ENCODE measurements at places on chromosomes 7 and 10. TPM values are rescaled to one million over a fixed set of nuclear protein-coding genes. Genes with fewer than 3 reads are reported as not detected.

GRCh38 chr7:155959894-155960293, 147.6 kb upstream of the SHH start:
- H3K27ac ChIP-seq: no peak overlapping the region
- peaks cover 6% of the 10 kb centered on the region for H3K27me3 ChIP-seq
- no peaks in the 10 kb centered on the region for H3K36me3 ChIP-seq
- peaks cover 18% of the 10 kb centered on the region for H3K4me1 ChIP-seq

SEMA3C gene
- not detected for total RNA-seq

GRCh38 chr7:24882989-24883621, 96.9 kb downstream of the OSBPL3 start:
- no peaks in the 10 kb centered on the region for H3K27me3 ChIP-seq
- peaks cover 79% of the 10 kb centered on the region for H3K4me1 ChIP-seq
- H3K27ac ChIP-seq: peak overlapping the region; percentile 53
- no peak overlapping the region for H3K4me3 ChIP-seq

GRCh38 chr7:143505838-143506237, 28.2 kb downstream of the TAS2R41 start:
- H3K4me1 ChIP-seq: peaks cover 4% of the 10 kb centered on the region
- no peak overlapping the region for H3K27ac ChIP-seq
- no peaks in the 10 kb centered on the region for H3K27me3 ChIP-seq
- H3K4me3 ChIP-seq: no peak overlapping the region
- no peak for DNase-seq

DNA sequence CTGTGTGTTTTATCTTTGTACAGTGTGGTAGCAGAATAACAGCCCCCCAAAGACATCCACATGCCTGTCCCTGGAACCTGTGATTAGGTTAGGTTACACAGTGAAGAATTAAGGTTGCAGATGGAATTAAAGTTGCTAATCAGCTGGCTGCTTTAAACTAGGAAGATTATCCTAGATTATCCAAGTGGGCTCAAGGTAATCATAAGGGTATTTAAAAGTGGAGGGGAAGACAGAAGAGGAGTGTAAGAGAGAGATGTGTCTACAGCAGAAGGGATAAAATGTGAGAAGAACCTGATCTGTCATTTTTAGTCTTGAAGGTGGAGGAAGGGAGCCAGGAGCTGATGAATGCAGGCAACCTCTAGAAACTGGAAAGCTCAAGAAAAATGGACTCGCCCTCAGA, 117.6 kb downstream of the ARHGAP22 start:
- no peaks in the 10 kb centered on the region for H3K4me1 ChIP-seq
- peaks cover 44% of the 10 kb centered on the region for H3K27me3 ChIP-seq
- no peak overlapping the region for H3K27ac ChIP-seq
- DNase-seq: no peak
- H3K4me3 ChIP-seq: no peak overlapping the region

- H3K36me3 ChIP-seq: no peaks in the 10 kb centered on the region
- no peaks in the 10 kb centered on the region for H3K27me3 ChIP-seq
- DNase-seq: no peak
- no peak overlapping the region for H3K4me3 ChIP-seq
- no peak overlapping the region for H3K27ac ChIP-seq
Observed at GRCh38 chr7:68800316-68800715, 798.0 kb upstream of the AUTS2 start.

- H3K4me1 ChIP-seq: peaks cover 14% of the 10 kb centered on the region
- no peak overlapping the region for H3K4me3 ChIP-seq
- H3K27me3 ChIP-seq: no peaks in the 10 kb centered on the region
- H3K27ac ChIP-seq: no peak overlapping the region
- DNase-seq: peak; percentile 46
Observed at GRCh38 chr10:103244666-103245271, 918 bp upstream of the RPEL1 start.

SPDYE9 gene
- total RNA-seq: not detected

DNA sequence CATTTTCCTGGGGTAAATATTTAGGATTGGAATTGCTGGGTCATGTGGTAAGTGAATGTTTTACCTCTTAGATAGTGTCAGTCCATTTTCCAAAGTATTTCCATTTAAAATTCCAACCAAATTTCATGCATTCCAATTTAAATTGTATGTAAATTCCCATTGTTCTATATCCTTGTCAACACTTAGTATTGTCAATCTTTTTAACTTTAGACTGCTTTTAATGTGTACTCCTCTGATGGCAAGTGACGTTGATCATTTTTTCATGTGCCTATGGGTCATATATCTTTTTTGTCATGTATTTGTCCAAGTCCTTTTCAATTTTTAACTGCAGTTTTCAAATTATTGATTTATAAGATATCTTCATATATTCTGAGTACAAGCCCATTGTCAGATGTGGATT, 80.8 kb upstream of the FAM20C start:
- no peak overlapping the region for H3K4me3 ChIP-seq
- peaks cover 17% of the 10 kb centered on the region for H3K4me1 ChIP-seq
- peaks cover 15% of the 10 kb centered on the region for H3K27me3 ChIP-seq
- no peak for DNase-seq

DNA sequence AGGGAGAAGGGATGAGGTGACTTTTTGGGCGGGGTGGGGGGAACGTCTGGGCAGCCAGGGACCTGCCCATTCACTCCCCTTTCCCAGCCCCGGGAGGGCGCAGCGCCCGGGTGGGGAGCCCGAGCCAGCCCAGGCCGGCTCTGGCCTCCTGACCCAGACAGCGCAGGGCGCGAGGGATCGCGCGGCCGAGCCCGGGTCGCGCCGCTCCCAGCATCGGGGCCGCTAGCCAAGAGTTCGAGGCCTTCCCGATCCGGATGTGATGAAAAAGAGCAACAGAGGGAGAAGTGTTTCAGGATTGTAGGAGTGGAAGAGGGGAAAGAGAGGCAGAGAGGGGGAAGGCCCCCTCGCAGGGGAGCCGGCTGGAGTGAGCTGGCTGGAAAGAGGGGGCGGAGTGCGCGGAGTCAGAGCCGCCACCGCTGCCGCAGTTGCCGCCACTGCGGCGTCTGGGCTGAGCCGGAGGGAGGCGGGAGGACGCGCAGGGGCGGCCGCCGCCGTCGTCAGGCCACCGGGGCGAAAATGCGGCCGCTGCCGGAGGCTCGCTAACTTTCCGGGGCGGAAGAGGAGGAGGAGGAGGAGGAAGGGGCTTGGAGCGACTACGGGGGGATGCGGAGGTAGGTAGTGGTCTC, at the start of gene MDFIC:
Gene MDFIC (plus strand): TSS at position 69 of the 626 bp plus-strand sequence. CDS start 940 bp downstream, outside the sequence.
- peak; percentile 55 for DNase-seq
- H3K36me3 ChIP-seq: peaks cover 41% of the 10 kb centered on the region
- H3K4me1 ChIP-seq: peaks cover 57% of the 10 kb centered on the region
- H3K27me3 ChIP-seq: no peaks in the 10 kb centered on the region
- H3K27ac ChIP-seq: peak within 1 kb of the TSS; percentile 98

CYP2C9 gene
- total RNA-seq: not detected

DNA sequence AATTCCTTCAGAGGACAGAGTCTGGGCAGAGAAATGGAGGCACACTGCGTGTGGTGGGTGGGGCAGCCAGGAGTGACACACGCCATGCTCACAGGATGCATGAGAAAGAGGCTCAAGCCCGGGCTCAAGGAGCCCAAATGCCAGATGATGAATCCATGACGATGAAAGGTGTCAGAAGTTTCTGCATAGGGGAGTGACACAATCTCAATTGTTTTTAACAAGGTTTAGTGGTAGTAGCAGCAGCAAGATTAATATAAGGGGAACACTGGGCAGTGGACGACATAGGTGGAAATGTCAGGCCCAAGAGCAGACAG, 126.1 kb downstream of the TNS3 start:
- H3K36me3 ChIP-seq: no peaks in the 10 kb centered on the region
- H3K4me3 ChIP-seq: no peak overlapping the region
- H3K27me3 ChIP-seq: no peaks in the 10 kb centered on the region
- no peak for DNase-seq
- H3K4me1 ChIP-seq: peaks cover 3% of the 10 kb centered on the region
- no peak overlapping the region for H3K27ac ChIP-seq

SMURF1 gene
- 13.5 TPM for total RNA-seq

DNA sequence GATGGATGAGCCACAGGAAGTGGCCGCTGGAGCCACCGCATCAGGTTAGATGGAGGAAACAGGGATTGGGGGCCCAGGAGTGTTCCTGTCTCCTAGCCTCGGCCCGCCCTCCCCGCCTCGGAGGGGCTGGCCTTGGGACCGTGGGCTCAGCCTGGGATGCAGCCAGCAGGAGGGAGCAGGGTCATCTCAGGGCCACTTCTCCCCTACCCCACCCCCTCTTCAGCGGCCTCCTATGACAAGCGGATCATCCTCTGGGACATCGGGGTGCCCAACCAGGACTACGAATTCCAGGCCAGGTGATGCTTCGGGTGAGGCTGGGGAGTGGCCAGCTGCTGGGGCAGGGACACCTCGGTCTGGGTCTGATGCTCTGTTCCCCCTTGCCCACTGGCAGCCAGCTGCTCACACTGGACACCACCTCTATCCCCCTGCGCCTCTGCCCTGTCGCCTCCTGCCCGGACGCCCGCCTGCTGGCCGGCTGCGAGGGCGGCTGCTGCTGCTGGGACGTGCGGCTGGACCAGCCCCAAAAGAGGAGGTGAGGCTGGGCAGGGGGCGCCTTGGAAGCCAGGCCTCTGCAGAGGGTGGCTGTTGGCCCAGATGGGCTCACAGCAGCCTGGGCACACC, 4.7 kb downstream of the LRWD1 start:
- H3K4me3 ChIP-seq: no peak overlapping the region
- DNase-seq: no peak
- H3K4me1 ChIP-seq: peaks cover 12% of the 10 kb centered on the region
- no peaks in the 10 kb centered on the region for H3K27me3 ChIP-seq

GRCh38 chr7:141974831-141975230, 1.3 kb upstream of the TAS2R38 start:
- no peaks in the 10 kb centered on the region for H3K36me3 ChIP-seq
- no peak for DNase-seq
- H3K4me1 ChIP-seq: peaks cover 7% of the 10 kb centered on the region
- H3K4me3 ChIP-seq: no peak overlapping the region
- no peaks in the 10 kb centered on the region for H3K27me3 ChIP-seq
- no peak overlapping the region for H3K27ac ChIP-seq

SFTPA1 gene
- not detected for total RNA-seq

- H3K27me3 ChIP-seq: no peaks in the 10 kb centered on the region
- no peak overlapping the region for H3K4me3 ChIP-seq
- no peak overlapping the region for H3K27ac ChIP-seq
- no peak for DNase-seq
- H3K4me1 ChIP-seq: peaks cover 9% of the 10 kb centered on the region
Observed at GRCh38 chr10:12377658-12378290, 28.4 kb downstream of the CAMK1D start.

HHEX gene
- total RNA-seq: 0.46 TPM

DNA sequence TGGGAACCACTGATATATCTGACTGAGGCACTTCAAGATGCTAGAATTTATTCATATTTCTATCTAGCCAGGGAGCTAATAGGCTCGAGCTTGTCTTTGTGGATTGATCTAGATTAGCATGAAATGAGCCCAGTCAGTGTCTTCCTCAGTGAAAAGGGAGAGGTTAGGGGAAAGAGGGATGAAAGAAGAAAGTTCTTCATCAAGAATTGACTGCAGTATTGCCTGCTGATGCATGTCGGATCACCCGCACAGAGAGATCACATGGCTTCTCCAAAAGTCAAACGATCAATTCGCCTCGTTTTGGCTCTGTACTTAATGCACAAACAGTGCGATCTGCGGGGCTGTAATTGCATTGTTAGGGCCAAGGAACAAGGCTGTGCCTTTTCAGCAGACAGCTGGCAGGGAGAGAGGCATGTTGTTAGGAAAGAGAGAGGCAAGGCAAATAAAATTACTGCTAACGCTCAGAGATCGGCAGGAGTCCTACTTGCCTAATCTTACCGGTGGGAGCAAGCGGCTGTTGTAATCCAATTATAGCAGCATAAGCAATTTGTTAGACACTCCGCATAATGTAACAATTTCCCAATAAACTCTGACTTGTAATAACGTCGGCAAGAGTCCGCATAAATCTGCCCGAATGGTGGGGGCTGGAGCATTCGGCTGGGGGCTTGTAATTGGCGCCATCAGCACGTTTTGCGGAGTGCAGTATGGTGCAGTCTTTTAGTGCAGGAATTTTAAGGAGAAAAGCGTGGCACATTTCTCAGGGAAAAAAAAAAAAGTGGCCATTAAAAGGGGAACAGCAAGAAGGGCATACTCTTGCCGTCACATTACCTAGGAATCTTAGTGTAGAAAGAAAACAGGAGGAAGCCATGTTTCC, 102.1 kb downstream of the POLL start:
- no peak for DNase-seq
- no peak overlapping the region for H3K4me3 ChIP-seq
- peaks cover 8% of the 10 kb centered on the region for H3K27me3 ChIP-seq
- H3K27ac ChIP-seq: no peak overlapping the region

PKD1L1 gene
- 0.11 TPM for total RNA-seq

DNA sequence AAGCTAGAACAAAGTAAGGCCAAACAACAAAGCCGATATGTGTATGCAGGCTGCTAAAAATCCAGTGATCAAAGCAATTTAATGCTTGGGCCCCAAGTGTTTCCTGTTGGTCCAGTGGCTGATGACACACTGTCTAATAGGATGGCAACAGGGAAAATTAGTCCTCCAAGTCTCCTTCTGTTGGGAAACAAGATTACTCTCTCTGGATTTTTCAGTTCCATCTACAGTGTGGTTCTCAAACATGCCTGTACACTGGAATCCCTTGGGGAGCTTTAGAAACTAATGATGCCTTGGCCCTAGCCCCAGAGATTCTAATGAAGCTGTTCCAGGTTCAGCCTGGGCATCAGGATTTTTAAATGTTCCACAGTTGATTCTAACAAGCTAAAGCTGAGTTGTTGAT, 198.7 kb downstream of the AHR start:
- H3K27ac ChIP-seq: no peak overlapping the region
- peaks cover 9% of the 10 kb centered on the region for H3K27me3 ChIP-seq
- no peak for DNase-seq
- H3K4me3 ChIP-seq: no peak overlapping the region
- H3K4me1 ChIP-seq: peaks cover 5% of the 10 kb centered on the region

- no peak for DNase-seq
- no peak overlapping the region for H3K27ac ChIP-seq
- peaks cover 12% of the 10 kb centered on the region for H3K27me3 ChIP-seq
- H3K4me3 ChIP-seq: no peak overlapping the region
Observed at GRCh38 chr7:11346302-11346701, 372.6 kb downstream of the PHF14 start.

GRCh38 chr10:128418819-128419218, 292.6 kb upstream of the MKI67 start:
- no peaks in the 10 kb centered on the region for H3K36me3 ChIP-seq
- no peak overlapping the region for H3K27ac ChIP-seq
- no peak overlapping the region for H3K4me3 ChIP-seq
- DNase-seq: no peak
- H3K4me1 ChIP-seq: no peaks in the 10 kb centered on the region
- no peaks in the 10 kb centered on the region for H3K27me3 ChIP-seq

DNA sequence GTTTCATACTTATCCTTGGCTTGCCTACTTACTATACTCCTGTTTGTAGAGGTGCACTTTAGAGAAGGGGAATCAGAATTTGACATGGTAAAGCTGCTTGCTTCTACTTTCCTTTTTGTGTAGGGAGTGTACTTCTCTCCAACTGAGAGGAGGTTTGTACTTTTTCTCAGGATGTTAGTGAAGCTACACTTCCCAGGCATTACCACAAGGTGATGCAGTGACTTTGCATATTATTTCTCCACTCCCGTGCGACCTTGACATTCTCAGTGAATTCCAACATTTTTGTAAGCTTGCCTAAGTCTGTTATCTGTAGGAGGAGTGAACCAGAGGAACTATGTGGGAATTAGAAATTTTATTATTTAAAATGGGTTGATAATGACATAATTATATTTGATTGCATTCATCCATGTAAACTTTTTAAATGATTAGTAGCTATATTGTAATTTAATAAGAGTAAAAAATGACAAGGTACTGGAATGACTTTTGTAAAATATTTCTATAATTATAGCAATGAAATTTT, 5.2 kb downstream of the TAX1BP1 start:
- DNase-seq: no peak
- H3K4me1 ChIP-seq: peaks cover 34% of the 10 kb centered on the region
- H3K36me3 ChIP-seq: peaks cover 31% of the 10 kb centered on the region
- H3K4me3 ChIP-seq: no peak overlapping the region
- no peaks in the 10 kb centered on the region for H3K27me3 ChIP-seq

Data from activated T-helper 2 cell treated with anti-CD3 and anti-CD28 coated beads, Interferon-gamma antibody, Interleukin-2, Interleukin-4, amounts not matched to agents 10 μg/mL and 5 μg/mL and 100 μg/mL, durations not matched to agents 14 hours and 24 hours and 36 hours (primary cell).